ENCODE measurements at places on chromosomes 4 and X.

- DNase-seq, result no peak
These were observed 111.3 kb downstream of the ARHGAP10 start for GRCh38 chr4:147843162-147843561.

GRCh38 chrX:119389871-119390501 lies 9.2 kb upstream of the SLC25A43 start:
- no peak for DNase-seq

- no peak for DNase-seq
These were observed 48.4 kb downstream of the ARHGAP10 start for GRCh38 chr4:147780137-147780777.

GRCh38 chr4:113935190-113935589 lies 44.3 kb downstream of the ARSJ start:
- DNase-seq, result no peak

- no peak for DNase-seq
These were observed 57.5 kb upstream of the SMIM10 start for GRCh38 chrX:134933248-134933647.
